Left forelimb (tissue), 1 donor: ENCODE measurements at places on chromosomes 5 and 9.

DNA sequence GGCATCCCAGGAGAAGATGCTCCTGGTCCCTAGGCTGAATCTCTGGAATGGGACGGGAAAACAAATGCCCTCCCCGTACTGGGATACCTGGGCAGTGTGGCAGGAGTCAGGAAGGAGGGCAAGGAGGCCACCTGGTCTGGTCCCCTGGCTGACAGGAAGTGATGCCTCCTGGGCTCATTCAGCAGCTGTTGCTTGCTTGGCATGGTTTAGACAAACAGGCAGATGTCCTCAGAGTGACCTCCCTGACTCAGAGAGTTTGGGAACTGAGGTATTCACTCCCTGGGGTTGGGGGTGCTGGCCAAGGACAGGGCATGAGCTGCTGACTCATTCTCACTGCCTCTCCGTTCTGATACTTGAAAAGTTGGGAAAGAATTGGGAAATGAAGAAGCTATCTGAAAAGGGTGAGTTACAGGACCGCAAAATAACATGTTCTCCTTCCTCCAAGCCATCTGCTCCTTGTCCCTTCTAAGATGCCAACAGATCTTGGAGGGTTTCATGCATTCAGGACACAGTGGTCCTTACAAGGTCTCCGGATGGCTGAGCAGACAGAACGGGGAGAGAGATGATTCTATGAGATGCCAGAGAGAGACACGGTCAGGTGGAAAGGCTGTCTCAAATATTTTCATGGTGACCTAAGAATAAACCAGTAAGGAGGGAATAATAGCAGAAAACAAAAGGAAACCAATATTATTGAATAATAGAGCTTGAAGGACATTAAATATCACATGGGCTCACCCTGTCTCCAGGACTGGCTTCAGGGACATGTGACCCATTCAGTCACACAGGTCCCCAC, 534.5 kb downstream of the BNC2 start:
- no peak for DNase-seq

DNA sequence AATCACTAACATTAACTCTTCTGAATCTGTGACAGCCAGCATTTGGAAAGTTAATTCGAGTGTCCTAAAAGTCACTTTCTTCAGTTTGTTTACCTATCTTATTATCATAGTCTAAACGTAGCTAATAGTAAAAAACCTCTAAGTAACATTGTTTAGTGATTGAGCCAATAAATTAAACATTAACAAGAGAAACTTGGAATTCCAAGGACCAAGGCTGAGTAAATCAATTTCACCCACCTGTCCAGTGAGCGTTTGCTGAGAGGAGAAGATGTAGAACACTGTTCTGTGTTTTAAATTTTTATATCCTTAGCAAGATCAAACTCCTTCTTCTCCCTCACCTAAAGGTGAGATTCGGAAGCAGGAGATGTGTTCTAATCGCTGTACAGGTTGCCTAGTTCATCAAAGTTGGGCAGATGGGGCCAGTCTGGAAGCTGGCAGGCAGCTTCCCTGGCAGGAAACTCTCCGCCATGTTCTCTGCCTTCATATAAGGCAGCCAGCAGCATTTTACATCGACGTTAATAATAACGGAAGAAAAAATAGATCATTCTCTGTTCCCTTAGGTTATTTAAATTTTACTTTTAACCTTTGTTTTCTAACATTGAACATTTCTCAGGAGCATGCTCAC, 89.2 kb downstream of the DAPK1 start:
- no peak for DNase-seq

- DNase-seq = no peak
Observed at GRCh38 chr9:79263628-79264027, 308.1 kb upstream of the TLE4 start.

DNA sequence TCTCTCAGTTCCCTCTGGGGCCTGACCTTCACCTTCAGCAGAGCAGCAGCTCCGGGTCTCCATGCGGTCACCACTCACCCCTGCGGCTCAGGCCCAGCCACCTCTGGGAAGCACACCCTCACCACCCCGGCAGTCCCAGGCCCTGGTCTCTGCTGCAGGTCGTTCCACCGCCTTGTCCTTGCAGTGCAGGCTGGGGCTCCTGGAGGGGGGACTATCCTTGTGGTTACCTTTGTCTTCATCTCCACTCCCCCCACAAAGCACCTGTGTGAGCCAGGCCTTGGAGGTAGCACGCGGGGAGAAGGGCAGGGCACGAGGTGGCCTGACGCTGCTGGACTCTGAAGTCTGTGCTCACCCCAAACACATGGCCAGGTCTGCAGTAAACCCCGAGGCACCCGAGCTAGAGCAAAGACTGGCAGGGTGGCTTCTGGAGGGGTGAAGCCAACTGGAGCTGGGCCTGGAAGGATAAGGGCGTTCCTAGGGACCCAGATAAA, 33.2 kb upstream of the RXRA start:
- no peak for DNase-seq

- no peak for DNase-seq
Observed at GRCh38 chr5:76664079-76664478, 40.9 kb upstream of the F2RL2 start.

DNA sequence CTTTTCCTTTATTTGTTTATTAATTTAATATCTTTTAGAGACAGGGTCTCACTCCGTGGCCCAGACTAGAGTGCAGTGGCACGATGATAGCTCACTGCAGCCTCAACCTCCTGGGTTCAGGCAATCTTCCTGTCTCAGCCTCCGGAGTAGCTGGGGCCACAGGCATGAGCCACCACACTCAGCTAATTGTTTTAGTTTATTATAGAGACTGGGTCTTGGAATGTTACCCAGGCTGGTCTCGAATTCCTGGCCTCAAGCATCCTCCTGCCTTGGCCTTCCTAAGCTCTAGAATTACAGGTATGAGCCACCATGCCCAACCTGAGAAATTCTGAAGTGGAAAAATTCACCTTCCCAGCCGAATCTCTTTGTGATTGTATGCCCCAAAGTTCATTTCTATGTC, 139.4 kb upstream of the SLC12A2 start:
- no peak for DNase-seq

GRCh38 chr9:35611230-35611797, 6.3 kb downstream of the TESK1 start:
- DNase-seq = no peak

DNA sequence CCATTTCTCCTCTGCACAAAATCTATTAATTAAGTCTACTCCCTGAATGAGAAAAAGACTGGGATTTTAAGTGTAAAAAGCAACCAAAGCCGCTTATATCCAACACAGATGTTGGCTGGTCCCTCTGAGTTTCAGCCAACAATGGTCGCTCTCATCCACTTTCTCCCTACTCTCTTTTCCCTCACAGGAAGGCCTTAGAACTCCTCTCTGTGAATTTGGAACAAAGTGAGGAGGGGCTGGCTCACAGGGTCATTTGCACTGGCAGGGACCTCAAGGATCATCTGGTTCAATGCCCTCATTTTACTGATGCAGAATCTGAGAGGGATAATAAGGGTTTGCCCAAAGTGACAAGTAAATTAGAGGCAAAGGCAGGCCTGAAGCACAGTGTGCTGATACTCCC, 64.0 kb downstream of the DPYSL3 start:
- no peak for DNase-seq

DNA sequence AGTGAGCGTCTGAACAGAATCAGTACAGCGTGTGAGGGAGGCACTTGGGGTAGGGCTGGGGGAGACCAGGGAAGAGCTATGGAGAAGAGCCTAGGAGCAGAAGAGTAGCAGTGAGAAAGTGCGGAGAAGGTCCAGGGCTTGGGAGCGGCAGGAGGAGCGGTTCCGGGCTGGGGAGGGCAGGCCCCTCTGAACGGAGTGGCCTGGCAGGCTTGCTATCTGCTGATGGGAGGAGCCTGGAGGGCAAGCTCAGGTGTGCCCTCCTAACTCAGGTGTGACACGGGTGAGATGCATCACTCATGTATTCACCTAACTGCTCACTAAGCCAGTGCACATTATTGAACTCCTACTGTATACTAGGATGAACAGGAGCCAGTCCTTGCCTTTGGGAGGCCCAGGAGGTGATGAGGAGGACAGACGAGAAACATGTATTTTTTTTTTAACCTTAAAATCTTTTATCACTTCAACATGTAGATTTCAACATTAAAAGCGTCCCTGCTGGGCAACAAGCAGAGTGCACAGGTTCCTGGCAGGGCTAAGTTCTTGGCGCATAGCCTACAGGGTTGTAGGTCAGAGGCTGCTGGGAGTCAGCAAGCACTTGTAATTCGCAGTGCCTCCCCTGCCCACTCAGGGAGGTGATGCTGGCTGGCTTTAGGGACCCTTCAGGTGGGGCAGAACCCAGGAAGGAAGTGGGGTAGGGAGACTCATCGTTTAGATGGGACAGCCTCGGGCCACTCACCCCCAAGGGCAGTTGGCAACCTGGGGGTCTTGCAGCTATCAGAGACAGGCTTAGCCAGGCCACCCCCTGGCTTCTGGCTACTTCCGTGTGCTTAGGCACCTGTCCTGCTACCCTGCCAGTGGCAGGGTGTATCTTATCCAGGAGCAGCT, 55.5 kb downstream of the TMOD1 start:
- peak; percentile 47 for DNase-seq

GRCh38 chr5:143153332-143154119, 250.0 kb downstream of the NR3C1 start:
- no peak for DNase-seq

DNA sequence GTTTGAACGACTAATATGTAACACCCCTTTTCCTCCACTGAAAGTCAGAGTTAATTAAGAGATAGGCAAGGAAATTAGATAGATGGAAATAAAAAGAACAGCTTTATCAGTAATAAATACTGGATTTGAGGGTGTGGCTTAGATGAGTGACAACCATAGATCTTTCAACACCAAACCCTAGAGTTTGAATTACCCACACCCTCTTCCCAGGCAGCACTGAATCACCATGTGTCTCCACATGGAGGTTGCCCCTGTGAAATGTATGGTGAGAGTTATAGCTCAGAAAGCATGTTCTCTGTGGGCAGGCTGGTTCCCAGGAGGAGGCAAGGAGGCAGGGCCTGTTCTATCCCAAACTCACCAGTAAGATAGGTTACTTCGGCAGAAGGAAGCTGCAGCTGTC, 69.7 kb downstream of the TMEM174 start:
- no peak for DNase-seq

GRCh38 chr5:147063943-147064342, 170.9 kb upstream of the STK32A start:
- DNase-seq = no peak

DNA sequence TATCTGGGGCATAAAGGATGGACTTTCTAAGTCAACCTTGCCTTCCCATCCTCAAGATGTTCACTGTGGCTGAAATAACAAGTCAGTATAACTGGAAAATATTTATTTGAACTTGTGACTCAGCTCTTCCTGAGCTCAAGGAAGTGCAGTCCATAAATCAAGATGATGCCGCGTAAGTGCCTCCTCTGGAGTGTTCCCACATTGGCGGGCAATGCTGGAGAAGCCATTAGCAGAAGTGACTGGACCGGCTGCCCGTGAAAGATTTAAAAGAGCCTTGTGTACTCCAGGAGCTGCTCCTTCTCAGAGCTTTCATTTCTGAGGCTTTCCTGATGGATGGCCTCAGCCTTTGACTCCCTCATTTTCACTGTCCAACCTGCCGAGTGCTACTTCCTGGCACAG, 17.4 kb downstream of the TMOD1 start:
- DNase-seq = peak; percentile 45

- no peak for DNase-seq
Observed at GRCh38 chr5:113232667-113233066, 202.1 kb downstream of the TSSK1B start.

DNA sequence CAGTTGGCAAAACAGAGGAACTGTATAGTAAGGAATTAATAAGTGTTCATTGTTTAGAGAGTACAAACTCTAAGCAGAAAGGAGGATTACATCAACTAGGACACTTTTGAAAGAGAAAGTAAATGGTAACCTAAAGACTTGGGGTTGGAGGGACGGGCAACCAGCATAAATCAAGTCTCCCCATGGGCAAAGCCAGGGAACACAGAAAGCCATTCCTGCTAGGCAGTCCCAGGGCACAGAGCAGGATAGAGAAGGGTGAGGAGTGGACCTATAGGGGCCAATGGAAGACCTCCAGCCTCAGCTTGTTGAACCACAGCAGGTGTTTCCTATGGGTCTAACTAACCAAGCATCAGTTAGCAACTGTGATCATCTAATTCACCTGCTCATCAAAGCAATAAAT, 9.2 kb upstream of the ERAP1 start:
- DNase-seq = no peak

DNA sequence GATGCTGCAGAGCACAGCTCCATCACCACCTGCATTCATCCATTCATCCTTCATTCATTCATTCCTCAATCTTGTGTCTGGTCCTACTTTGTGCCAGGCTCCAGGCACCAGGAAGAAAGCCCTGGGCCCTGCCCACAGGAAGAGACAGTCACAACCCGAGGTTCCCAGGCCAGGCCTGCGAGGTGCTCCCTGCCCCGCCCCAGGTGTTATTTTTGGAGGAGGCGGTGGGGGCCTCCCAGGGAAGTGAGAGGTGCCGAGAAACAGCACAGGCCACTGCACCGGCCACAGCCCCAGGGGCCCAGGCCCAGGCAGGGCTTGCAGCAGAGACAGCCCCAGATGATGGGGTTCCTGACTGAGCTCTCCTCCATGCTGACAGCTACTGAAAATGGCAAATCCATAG, 33.4 kb downstream of the VAV2 start:
- DNase-seq = no peak

DNA sequence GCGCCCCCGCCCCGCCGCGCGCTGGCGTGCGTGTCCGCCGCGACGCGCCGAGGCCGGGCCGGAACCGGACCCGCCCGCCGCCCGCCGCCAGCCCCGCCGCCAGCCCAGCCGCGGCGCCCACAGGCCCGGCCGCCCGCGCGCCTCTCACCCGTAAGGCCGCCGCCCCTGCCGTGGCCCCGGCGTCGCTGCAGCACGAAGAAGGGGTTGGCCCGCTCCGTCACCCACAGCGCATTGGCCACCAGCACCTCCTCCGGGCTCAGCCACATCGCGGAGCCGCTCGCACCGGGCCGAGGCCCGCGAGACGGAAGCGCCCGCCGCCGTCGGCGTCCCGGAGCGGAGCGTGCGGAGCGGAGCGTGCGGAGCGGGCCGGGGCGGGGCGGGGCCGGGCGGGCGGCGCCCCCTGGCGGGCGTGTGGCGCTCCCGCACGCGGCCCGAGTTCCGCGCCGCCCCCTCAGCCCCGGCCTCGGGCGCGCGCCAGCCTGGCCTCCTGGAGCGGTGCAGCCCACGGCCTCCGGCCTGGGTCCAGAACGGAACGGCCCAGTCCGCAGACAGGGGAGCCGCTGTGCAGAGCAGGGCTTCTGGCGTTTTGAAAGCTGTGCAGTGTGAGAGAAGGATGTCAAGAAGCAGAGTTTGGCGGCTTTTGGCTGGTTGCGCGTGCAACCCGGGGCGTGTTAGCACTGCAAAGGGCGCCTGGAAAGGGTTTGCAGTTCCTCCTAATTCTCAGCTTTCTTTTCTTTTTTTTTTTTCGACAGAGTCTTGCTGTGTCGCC, at the start of gene TBC1D9B:
TSS of gene TBC1D9B (minus strand) at position 342 of the 769 bp plus-strand sequence. CDS start at position 266, 76 bp downstream.
- DNase-seq = peak; percentile 89

DNA sequence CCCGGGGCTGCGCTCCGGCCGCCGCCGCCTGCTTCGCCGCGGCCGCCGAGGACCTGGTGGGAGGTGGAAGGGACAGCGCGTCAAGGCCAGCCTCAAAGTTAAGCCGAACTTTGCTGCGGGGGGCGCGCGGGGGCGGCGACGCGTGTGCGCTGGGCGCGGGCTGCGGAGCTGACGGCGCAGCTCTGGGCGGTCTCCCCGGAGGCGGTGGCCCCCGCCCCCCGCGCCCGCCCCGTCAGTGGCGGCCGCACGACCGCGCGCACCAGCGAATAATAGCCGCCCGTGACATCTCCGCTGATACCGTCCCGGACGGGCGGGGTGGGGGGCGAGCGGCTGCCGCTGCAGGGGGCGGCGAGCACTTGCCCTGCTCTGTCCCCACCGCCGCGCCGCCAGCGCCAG, 579 bp upstream of the FAM78A start:
- no peak for DNase-seq
